ENCODE measurements at places on chromosomes 3 and 15.

DNA sequence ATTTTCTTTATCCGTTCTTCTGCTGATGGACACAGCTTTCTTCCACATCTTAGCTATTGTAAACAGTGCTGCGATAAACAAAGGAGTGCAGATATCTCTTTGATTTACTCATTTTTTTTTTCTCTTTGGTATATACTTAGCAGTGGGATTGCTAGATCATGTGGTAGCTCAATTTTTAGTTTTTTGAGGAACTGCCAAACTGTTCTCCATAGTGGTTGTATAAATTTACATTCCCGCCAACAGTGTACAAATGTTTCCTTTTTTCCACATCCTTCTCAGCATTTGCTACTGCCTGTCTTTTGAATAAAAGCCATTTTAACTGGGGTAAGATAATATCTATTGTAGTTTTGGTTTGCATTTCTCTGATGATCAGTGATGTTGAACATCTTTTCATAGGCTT lies 196.8 kb upstream of the ZNF717 start:
- DNase-seq, result no peak

DNA sequence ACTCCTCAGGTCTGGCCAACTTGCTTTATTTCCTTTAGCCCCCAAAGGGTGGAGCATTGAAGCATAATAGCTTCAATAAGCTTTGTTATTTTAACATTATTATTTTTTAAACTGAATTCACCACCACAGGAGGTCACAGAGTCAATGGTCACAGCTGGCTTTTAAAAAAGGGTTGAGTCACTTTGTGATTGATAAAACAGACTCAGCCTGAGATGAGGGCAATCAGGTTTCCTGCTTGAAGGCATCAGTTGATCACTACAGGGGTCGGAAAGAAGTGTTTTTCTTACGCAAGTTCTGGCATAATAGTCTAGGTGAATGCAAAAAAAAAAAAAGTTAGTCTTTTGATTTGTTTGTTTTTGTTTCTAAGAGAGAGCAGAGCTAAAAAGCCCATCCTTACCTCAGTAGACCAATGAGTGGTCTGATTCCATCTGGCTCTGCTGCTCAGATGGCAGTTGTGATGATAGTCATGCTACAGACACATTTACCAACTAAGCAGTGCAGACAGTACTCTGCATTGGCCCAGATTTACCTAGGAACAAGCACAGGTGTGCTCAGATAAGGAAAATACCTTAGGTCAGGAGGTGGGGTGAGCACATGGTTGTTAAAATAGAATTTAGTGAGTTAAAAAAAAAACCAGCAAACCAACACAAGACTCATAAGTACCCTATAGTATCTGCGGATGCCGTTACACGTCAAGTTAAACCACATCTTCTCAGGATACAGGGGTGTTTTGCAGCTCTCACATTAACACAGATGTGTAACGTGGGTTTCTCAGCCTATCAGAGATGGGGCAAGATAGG lies 22.6 kb downstream of the ZNF80 start:
- no peak for DNase-seq

GRCh38 chr3:128945041-128945877 lies 48.6 kb downstream of the CFAP92 start:
- no peak for DNase-seq

DNA sequence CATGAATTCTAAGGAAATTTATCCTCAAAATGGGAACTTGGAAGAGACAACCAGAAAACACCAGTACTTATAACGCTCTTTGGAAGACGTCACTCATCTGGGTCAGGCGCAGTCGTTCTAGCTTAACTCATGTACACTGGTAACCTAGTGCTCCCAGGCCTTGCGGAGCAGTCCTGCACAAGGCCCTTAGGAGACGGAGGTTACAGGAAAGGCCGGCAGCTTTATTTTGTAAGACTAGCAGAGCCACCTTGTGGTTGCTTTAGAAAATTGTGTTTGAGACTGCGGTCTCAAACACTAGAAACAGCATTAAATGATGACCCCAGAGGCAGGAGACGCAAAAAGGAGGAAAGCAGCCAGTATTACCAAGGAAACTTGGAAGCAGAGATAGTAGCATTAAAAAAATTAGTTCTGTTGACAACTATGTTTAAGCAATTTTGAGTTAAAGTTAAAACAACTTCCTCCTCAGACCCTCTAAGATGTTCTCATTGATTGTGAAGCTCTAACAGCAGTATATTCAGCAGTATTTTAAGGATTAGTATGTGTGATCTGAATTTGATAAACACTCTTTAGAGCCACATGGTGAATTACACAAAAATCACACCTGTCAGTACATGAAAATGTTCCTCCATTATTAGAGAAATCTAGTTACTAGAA lies 141.9 kb upstream of the C2CD4B start:
- DNase-seq, result no peak

DNA sequence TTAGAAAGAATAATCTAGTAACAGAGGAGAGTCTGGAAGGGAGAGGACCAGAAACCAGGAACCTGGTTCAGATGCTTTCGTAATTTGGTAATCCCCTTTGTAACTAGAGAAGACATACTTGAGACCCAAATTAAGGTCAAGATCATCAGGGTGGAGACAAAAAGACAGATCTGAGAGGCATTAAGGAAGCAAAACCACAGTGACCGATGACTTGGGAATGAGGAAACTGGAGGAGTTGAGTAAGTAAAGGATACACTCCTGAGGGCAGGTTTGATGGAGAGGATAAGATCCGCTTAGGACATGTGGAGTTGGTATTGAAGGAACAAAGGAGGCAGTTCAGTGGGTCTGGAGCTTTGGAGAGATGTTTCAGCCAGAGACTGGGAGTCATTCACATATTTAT lies 23.6 kb upstream of the BCL2A1 start:
- DNase-seq, result no peak

DNA sequence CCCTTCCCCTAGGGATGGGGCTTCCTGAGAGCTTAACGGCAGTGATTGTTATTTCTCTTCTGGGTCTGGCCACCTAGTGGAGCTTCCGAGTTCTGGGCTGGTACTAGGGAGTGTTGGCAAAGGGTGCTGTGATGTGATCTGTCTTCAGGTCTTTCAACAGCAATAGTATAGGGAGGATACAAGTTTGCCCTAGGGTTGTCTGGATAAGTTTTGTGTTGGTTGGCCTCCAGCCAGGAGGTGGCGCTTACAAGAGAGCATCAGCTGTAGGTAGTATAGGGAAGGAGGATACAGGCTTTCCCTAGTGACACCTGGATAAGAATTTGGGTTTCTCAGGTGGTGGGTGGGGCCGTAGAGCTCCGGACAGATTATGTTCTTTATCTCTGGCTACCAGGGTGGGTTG lies 19.2 kb upstream of the CPOX start:
- DNase-seq, result peak; percentile 69

DNA sequence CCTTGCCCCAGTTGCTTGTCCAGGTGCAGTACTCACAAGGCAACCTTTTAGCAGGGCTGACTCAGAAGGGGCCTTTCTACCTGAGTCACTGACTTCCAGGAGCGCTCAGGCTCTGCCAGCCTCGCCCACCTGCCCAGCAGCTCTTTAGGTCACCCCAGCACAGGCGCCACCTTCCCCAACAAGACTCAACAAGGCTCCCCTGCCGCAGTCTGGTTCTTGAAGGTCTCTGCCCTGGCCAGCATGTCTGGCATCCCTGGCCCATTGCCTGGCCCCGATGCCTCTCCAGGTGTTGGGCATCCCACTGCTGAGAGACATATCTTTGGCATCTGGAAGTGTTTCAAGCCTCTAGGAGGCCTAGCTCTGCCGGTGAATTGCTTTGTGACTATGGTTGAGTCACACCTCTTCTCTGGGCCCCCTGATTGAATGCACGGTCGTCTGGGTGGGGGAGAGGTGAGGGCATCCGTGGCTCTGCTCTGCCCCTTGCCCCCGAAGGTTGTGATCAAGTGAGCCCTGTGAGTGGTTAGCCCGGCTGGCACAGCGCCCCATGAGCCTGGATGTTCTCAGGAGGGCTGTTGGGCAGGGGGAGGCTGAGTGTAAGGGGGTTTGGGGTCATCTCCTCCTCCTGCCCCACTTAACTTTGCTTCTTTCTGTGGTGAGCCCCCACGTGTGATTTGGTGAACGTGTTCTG lies 21.6 kb downstream of the SNX33 start:
- DNase-seq, result no peak

GRCh38 chr15:59866642-59867041 lies 137.5 kb upstream of the FOXB1 start:
- no peak for DNase-seq

GRCh38 chr3:114319453-114319852 lies 25.6 kb downstream of the TIGIT start:
- DNase-seq, result no peak

Measured in H1 (cell line).